ENCODE measurements at places on chromosomes 5 and 9. TPM values are rescaled to one million over a fixed set of nuclear protein-coding genes. Genes with fewer than 3 reads are reported as not detected.

GRCh38 chr9:122036988-122037387 lies 56.1 kb downstream of the TTLL11 start:
- peak; percentile 45 for DNase-seq

The LVRN gene
- total RNA-seq, result not detected

GRCh38 chr5:113311301-113311700 lies 123.5 kb downstream of the TSSK1B start:
- DNase-seq, result peak; percentile 44

The OSMR gene
- total RNA-seq, result 31.5 TPM

DNA sequence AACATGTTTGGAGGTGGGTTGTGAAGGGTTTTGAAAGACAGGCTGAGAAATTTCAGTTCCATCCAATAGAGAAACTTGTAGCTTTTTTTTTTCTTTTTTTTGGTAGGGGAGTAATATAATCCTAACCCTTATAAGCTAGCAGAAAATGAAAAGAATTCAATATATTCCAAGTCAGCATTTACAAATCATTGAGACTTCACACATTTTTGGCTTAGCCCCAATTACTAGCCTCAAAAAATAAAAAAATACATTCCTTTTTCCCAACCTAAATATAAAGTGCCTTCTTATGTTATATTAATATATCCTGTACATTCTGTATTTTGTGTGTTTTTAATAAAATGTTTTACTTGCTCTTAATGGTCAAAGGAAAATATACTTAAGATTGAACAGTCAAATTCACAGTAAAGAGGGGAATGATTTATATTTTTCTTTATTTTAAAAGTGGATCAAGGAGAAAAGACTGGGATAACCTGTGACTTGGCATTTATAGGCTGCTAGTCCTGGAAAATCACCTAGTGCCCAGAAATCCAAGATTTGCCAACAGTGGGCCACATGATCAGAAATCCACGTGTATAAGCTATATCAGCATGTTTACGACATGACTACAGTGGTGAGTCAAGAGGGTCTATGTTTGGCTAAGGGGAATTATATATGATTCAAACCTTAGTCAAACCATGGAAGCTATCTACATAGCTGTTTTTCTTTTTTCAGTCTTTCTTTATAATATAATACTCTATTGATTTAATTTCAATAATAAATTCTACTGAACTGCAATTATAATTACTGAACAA lies 14.5 kb downstream of the HACD4 start:
- peak; percentile 72 for DNase-seq

The MAT2B gene
- 61.2 TPM for total RNA-seq

Measured in foreskin keratinocyte (primary cell).